SK-N-SH (cell line): ENCODE measurements at places on chromosomes 3 and 15.

DNA sequence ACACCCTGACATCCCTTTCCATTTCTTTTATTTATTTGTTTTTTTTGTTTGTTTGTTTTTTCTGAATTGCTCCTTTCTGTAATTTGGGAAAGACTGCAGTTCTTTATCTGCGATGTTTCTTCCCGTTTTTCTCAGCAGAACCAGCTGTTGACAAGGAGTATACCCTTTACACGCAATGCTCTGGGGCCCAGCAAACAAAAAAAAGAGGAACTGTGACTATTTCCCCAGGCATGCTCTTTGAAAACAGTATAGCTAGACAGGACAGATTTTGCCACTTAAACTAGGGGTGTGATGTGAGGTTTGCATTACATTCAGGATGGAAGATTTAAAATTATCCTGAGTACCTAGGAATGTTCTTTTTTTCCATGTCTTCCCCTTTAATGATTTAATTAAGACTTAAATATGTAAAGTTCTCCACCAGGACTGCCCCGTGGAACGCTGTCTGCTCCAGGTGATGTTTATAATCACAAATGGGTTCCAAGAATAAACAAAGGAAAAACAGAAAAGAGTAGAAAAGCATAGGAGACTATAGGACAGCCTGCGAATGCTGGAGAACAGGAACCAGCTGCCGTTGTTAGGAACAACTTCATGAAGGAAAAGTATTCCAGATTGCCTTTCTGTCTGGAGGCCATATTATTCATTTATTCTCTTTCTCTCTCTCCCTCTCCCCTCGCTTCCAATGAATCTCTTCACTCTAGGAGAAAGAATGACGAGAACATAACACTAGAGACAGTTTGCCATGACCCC is 43.3 kb downstream of the TGFBR2 start:
- no peak for DNase-seq

- DNase-seq: no peak
Measured at GRCh38 chr3:54660714-54661132, 267.1 kb downstream of the LRTM1 start.

- no peak for DNase-seq
Measured at GRCh38 chr3:126105691-126106187, 21.8 kb upstream of the SLC41A3 start.

- peak; percentile 37 for DNase-seq
Measured at GRCh38 chr15:97745481-97746071, 214.9 kb upstream of the ARRDC4 start.
